ENCODE measurements at places on chromosomes 2 and 18.

DNA sequence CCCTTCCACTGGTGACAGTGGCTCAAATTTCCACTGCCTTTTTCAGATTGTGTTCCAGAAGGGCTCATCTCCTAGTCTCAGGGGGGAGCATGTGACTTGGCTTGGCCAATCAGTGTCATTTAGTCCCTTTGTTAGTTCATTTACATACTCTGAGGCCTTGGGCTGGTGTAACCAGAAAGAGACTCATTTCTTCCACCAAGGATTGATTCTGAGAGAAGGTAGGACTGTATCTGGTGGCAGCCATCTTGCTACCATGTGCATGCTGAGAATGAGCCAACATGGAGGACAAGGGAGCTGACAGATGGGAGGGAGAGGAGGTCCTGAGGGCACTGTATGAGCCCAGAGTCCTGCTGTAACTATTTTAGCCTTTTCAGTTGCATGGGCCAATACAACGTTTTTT is 191.7 kb downstream of the THSD7B start:
- DNase-seq = no peak

DNA sequence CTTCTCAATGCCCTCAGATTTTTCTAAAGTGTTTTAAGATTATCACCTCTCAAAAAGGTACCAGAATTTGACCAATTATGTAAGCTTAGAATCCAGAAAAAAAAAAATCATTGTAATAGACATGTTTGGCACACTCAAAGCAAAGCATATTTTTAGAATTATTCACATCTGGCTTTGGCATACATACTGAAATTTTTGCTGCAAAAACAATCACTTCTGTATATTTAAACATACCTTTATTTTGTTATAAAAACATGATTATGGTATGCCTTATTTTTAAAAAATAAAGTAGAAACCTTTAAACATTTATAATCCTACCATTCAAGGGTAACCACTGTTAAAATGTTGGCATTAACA is 143.3 kb downstream of the ESCO1 start:
- DNase-seq = no peak

DNA sequence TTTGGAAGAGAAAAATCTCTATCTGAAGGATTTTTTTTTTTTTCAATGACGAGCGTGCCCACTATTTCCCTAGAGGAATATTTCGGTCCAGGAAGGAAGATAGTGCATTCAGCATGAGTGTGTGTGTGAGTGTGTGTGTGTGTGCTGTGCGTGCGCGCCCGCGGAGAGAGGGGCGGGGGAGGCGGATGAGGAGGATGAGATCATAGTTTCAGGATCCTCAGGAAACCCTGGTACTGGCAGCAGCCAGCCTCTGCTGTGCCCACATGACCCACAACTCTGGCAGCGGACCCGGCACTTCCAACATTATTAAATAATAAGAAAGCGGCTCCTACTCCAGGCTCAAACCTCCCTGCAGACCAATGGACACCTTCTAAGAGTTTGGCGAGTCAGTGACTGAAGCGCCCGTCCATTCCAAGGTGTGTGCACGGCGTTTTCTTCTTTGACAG is 217.0 kb upstream of the DTNA start:
- peak; percentile 72 for DNase-seq

DNA sequence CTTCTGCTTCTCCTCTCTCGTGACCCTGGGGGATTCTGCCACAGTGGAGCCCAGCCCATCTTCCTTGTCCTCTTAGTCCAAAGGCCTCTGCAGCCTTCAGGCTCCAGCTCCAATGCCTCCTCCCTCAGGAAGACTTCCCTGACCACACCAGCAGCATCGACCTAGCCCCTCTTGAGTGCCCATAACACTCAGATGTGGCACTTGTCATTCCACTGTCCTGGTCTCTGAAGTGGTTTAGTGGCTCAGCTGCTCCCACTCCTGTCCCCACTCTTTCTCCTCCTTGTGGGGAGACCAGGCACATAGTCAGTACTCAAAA is 97.5 kb downstream of the STPG4 start:
- peak; percentile 88 for DNase-seq

DNA sequence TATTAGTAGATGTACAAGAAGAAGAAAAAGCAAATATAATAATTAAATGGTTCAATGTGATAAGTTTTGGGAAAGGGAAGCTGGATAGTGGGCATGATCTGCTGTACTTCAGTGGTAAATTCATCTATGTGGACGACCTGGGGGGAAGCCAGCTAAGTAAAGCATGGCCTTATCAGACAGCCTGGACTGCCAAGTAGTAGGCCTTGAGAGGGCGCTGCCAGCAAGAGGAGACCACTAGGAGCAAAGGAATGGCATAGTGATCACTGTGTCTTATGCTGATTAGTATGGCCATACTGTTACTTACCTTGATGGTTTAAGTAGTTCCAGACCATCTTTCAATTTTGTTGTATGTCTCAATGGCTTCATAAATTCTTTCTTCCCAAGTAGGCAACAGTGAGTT is 287.6 kb downstream of the SETBP1 start:
- no peak for DNase-seq

GRCh38 chr2:228768818-228769217 is 502.3 kb downstream of the PID1 start:
- DNase-seq = no peak

DNA sequence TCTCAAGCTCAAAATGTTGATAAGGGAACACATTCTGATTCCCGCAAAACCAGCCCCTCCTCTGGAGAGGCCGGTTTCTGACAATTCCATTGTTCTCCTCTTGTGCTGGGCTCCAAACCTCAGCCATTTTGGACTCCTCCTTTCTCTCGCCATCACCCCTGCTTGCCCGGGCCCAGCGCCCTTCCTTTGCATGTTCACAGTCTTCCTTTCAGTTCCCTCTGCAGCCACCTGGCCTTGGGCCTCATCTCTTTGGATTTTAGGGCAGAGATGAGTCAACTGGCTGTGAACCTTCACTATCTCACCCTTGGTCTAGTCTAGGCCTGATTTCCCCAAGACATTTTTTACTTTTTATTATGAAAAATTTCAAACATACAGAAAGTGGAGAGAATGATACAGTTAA is 155.9 kb upstream of the MAP3K20 start:
- no peak for DNase-seq

GRCh38 chr18:49745045-49746014 is 68.0 kb downstream of the ACAA2 start:
- DNase-seq = no peak

DNA sequence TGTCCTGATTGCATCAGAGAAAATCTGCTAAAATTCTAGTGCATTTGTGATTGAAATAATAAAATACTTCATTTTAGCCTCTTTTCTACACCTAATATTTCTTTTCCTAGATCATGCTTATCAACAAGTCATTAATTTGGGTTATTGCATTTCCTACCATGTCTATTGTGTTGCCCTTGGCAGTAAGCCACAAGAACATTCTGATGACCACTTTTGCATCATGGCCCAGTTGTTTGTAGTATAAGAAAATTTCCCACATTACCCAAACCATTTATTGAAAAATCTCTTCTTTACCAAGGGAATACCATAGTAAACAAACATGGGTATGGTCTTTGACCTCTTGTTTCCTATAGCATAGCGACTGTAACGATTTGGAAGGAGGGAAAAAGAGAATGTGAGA is 76.3 kb downstream of the R3HDM1 start:
- no peak for DNase-seq

DNA sequence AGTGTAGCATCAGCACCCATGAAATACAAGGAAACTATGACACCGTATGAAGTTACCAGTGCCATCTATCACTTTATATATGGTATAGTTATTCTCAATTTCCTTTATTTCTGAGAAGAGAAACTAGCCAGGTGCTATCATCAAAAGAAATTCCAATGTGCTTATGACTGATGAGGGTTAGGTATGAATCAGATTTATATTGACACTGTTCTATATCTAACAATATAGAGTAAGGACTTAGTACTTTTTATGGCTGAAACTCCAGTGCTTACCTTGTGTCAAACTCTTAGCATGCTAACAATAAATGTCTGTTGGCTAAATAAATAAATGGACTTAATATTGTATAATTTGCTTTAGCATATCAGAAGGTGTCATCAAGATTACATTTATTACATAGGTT is 6.9 kb downstream of the METTL4 start:
- DNase-seq = no peak

DNA sequence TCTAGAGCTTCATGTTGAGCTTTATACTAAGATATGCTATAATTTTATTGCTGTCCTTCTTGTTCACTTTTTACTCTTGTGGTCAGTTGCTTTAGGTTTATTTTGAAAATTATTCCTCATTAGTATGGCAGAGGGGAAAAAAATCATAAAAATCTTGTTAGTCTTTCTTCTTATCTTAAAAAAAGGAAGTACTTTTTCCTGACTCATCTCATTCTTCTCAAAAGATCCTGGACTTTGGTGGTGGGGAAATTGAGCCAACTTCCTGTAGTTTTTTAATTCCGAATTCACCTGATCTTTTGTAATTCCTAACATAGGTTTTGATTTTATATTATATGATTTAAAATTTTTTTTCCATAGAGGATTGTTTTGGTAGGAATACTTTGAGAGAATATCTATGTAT is 3.8 kb downstream of the SLC4A1AP start:
- DNase-seq = peak; percentile 37

DNA sequence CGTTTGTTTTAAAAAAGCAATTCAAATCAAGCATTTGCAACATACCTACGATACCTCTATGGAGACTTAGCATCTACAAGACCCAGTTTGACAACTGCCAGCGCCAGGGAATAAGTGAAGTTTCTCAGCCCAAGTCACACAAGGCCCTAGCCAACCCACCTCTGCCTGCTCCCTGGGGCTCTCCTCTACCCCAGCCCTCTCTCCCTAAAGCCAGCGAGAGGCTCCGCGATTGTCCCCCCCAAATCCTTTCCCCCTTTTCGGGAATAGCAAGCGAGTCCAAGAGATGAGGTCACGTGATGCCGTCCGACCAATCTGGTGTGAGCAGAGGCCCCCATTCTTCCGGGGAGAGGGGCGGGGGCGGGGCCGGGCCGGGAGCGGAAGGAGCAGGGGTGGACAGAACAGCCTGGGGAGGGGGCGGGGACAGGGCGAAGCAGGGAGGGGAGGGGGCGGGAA is 102.2 kb upstream of the RAB6C start:
- DNase-seq = peak; percentile 74

GRCh38 chr18:55353806-55354205 is 234.2 kb downstream of the TCF4 start:
- DNase-seq = no peak

GRCh38 chr2:173258701-173259100 is 96.0 kb upstream of the CDCA7 start:
- no peak for DNase-seq

DNA sequence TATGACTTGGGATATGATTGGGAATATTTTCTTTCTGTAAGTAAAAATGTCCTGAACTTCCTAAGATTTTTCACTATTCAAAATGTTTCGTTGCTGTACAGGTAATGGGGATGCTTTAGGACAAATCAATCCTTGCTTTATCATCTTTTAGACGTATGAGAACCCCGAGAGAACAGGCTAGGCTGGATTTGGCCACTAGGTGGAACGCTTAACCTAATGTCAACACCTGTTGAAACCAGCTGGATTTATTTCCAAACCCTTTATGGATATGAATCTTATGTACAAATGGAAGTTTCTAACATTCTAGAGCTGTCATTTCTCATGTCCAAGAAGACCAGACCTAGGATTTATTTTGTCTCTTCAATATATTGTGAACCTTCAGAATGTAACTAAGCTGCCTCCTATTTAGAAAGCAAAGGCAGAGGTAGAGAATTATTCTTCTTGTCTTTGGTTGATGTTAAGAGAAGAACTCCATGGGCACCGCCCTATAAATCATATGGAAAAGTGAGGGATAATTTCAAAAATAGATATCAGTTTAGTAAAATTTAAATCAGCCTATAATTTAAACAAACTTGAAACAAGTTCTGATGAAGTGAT is 96.7 kb downstream of the PMAIP1 start:
- peak; percentile 18 for DNase-seq

- no peak for DNase-seq
These were observed 416.5 kb upstream of the KCNH7 start for GRCh38 chr2:163255086-163255485.

- DNase-seq = no peak
These were observed 30.1 kb downstream of the RHOB start for GRCh38 chr2:20476950-20477349.

- no peak for DNase-seq
These were observed 159.3 kb downstream of the CAPN13 start for GRCh38 chr2:30647752-30648457.

DNA sequence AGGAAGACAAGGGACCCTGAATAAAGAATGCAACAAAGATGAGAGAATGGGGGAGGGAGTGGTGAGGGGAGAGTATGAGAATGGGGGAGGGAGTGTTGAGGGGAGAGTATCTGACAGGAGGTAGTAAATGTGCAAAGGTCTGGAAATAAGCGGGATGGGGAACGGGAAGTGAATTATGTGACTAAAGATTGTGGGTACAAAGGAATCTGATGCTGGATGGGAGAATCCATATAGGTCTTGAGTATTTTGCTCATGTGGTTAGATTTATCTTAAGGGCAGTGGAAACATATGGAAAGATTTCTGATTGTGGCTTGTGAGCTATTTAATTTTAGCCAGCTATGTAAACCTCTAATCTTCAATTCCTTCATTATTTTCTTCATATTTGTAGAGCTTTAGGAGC is 593.4 kb downstream of the DCC start:
- DNase-seq = no peak

DNA sequence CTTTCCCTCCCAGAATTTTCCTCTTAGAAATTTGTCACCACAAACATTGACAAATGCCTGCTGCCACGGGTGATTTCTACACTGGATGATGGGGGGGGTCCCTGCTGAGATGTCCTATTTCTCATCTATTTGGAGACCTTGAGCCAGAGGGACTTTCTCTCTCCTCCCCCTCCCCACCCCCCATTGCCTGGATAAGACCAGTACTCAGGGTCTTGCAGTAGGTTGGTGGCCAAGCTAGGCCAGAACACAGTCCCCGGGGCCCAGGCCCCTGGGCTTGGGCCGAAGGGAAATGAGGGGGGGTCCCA is 560 bp upstream of the DUSP2 start:
- peak; percentile 80 for DNase-seq

GRCh38 chr2:100589527-100589926 is 26.7 kb downstream of the PDCL3 start:
- DNase-seq = peak; percentile 46

GRCh38 chr2:4762951-4763376 is 929.2 kb upstream of the SOX11 start:
- DNase-seq = no peak

DNA sequence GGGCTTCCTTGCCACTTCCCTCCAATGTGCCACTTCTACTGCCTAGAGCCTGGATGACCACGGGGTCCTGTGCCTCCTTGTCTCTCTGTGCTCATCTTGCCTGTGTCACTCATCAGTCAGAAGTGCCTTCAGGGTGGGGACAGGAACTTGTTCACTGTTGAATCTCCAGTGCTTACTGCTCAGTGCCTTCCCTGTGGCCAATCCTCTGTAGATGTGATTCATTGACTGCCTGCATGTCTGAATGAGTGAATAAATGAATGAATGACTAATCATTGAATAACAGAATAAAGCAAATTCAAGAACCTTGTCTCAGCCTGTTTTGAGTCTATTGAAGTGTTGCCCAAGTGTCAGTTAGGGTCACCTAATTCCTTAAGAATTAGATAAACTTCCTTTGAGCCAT is 42.3 kb upstream of the FAM136A start:
- DNase-seq = no peak

- no peak for DNase-seq
These were observed 175.5 kb downstream of the AGAP1 start for GRCh38 chr2:235669269-235669831.

All from inflammatory macrophage treated with lipopolysaccharide for 4 hours (primary cell).